ENCODE measurements at places on chromosomes 7 and 10.

DNA sequence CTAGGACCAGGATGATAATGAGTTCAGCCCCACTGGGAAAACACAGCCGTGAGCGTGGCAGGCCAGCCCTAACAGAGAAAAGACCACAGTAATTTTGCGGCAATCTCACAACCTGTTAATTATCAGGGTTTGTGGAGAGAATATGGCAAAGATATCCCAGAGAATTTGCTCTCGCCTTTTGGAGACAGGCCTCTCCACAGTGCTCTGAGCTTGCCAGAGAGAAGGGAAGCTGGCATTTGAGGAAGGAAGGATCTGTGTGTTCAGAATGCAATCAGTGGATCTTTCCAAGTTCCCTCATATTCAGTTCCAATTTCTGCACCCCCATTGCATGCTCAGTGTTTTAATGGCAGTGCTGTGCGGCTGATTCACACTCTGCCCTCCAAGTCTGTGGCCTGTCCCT, 60.2 kb downstream of the PLPP4 start:
- no peak for DNase-seq

- no peak for DNase-seq
Observed at GRCh38 chr10:5036511-5036910, 32.9 kb upstream of the AKR1C2 start.

DNA sequence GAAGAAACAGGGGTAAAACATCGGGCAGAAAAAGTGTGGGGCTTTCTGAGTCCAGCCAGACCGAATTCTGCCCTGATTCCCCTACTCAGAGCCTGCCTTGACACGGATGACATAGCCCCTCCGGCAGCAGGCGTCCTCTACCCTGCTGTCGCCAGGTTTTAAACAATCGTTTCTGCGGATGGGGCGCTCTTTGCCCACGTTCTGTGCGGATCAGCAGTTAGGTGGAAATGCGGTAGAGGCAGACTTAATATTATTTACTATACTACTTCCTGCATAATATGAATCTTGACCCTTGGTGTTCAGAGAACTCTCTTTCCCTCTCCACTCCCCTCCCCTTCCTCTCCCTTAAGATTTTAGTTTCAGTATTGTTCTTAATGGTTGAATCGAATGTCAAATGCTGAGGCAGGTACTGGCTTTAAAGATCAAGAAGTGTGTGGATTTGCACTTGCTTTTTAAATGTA, 2.4 kb downstream of the GATA3 start:
- no peak for DNase-seq

DNA sequence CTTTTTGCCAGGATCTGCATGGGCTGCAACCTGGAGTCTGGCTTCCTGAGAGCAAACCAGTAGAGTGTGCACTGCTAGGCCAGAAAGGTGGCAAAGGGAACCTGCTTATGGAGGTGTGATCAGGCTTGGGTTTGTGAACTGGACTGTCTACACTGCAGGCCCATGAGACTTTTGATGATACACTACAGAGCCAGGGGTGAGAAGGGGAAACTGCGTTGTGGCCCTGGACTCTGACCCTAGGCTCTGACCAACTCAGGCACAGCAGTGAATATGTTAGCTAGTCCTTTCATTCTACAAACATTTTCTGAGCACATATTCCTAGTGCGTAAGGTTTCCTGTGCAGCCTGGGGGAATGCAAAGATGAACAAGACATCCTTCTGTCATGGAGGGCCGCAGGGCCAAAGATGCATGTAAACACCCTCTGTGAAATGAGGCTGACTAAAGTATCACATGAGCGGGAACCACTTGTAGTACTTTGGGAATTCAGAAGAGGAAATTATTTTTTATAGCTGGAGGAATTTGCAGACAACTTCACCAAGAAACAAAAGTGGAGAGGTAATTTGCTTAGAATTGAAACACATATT, 63.8 kb upstream of the HPS1 start:
- no peak for DNase-seq

DNA sequence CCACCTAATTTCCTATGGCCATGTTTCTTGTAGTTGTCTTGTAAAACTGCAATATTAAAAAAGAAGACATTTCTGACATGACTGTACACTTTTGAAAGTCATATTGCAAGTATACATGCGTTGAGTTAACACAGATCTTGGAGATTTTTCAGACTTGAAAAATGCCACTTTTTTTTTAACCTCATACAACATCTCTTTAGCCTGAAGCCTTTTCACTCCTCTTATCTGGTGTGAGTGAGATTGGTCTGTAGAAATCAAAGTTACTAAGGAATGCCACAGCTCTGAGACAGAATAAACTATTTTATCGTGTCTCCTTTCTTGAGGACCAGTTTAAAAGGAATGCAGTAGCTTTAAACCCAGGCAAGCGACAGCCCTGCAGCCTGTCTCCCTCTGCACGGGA, 43.9 kb upstream of the NEUROD6 start:
- no peak for DNase-seq

DNA sequence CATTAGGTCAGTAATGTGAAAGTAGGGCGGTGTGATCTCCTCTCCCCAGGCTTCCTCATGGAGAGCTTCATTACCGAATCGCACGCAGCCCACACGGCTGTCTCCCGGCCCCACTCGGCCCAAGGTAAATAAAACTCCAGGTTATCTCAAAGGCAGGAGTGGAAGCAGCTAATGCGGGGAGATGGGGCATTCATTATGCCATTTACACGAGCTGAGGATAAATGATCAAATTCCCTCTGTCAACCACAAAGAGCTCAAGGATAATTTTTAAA, 93.5 kb downstream of the ADARB2 start:
- no peak for DNase-seq
